Midbrain (tissue), 1 donor: ENCODE measurements at places on chromosomes 4 and X.
A peak's percentile ranks its signal among the peaks of the same experiment; 100 is the strongest.

GRCh38 chrX:1463581-1463980 lies 10.9 kb upstream of the ASMTL start:
- DNase-seq, result no peak

GRCh38 chrX:54695816-54696487 lies 102.1 kb downstream of the ITIH6 start:
- no peak for DNase-seq

DNA sequence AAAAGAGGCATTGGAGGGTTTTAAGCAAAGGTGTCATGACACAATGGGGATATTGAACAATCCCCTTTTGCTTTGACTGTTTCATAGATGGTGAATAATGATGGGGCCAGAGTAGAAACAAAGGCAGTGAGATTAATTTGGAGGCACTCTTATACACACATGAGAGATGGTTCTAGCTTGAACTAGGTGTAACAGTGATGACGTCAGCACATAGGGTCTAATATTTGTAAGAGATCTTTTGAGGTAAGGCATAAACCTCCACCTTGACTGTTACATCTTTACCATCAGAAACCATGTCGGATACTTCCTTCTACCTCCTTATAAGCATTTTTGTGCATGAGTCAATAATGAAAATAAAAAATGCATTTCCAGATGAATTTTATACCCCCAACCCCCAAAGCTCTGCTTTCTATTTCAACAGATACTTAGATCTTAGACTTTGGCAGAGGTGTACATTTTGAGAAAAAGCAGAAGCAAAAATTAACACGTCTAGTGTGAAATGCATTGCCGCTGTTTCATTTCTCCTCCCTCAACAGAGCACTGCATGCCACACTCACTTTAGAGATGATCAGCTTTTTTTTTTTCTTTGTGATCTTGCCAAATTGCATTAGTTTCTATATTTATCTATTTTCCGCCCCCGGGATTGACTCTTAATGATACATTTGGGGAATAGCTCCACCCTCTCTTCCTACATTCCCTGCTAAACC lies 87.2 kb downstream of the HS3ST1 start:
- DNase-seq, result no peak

- DNase-seq, result no peak
Observed at GRCh38 chr4:147064856-147065255, 119.2 kb upstream of the TTC29 start.

DNA sequence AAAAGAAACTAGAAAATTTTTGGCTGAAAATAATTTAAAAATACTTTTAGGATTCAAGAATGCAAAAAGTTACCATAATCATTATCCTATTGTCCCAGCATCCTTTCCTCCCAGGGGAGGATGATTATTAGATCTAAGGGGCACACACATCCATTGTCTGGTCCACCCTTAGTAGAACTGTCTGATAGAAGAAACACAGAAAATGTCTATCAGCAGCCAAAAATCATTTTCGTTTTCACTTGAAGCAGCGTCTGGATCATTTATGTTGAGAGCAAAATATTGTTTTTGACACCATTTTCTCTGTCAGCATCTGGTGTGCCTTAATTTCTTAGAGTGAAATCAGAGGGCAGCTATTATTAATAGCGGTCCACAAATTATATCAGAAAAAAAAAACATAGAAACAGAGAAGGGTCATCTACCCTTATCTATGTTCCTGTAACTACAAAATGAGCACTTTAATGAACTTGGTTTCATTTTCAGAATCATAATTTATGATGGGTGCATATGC lies 446.3 kb downstream of the TRAM1L1 start:
- DNase-seq, result no peak

DNA sequence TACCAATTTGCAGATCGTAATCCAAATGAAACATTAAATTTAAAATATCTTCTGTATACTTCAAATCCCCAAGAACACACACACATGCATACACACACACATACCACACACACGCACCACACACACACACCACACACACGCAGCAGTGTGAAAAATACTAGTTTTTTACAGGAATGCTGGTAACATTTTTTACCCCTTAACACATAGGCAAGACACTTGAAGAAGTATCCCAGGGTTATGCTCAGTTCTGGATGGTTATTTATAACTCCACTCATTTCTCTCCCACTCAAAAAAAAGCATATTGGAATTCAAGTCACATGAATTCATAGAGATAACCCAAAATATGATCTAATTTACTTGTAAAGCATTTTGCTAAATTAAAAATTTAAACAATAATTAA lies 325.5 kb upstream of the SLC7A11 start:
- DNase-seq, result no peak

- no peak for DNase-seq
Observed at GRCh38 chr4:166318810-166319525, 445.9 kb downstream of the TLL1 start.

GRCh38 chr4:174248407-174248806 lies 35.1 kb downstream of the FBXO8 start:
- no peak for DNase-seq

DNA sequence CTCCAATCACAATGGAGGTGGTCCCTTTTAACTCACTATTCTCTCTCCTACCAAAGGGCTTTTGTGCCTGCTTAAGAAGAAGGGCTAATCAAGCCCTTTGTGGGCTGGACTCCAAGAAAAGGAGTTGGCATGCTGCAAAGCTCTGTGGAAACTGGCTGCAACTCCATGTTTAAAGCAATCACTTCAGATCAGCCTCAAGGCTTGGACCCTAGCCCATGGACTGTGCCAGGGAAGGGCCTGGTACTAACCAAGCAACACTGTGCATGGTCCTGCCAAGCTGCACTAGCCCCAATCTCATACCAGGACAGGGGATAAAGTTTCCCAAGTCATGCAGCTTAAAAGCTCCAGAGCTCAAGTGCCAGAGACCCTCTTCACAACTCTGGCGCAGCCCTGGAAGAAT lies 86.7 kb downstream of the ATP8A1 start:
- DNase-seq, result peak; percentile 86

DNA sequence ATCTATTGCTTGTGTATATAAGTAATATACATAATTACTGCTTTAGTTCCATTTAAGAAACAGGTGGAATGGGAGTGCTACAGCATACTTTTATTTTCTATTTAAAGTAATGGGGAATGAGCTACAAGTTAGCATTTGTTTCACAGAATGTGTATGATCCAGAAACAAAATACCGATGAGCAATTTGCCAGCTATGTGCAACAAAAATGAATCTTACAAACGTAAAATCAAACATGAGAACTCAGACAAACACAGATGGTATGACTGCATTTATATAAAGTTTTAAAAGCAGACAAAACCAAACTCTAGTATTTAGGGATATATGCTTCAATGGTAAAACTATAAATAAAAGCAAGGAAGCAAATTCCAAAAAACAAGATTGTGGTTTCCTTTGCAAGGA lies 141.7 kb downstream of the PAPSS1 start:
- no peak for DNase-seq

- no peak for DNase-seq
Observed at GRCh38 chr4:107837776-107838618, 13.3 kb downstream of the SGMS2 start.

DNA sequence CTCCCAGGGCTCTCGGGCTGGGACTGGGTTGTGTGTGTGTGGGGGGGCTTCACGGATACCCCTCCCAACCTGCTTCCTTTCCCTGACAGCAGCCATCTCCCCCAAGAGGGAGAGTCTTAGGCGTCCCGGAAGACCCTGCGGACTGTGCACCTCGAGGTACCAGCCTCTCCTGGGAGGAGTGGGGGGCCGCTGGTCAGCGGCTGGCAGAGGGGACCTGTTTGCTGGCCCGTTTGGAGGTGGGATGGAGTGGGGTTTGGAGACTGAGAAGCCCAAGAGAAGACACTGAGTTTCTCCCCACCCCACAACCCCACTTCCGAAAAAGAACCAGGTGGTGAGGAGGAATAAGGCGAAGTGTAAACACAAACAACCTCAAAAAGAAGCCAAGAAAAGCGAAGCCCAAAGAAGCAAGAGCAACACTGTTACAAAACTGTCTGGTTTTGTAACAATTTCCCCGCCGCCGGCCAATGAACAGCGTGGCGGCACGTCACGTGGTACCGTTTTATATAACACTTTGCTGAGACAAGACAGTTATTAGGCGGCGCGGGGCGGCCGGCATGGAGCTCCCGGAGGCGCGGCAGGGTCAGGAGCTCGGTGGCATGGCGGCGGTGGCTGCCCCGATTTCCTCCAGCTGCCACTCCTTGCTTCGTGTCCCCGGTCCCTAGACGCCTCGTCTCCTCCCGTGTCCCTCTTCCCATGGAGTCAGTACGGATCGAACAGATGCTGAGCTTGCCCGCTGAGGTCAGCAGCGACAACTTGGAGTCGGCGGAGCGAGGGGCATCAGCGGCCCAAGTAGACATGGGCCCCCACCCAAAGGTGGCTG lies at the start of gene LONRF3:
TSS of gene LONRF3 (plus strand) at position 531 of the 820 bp plus-strand sequence. CDS start at position 694, 163 bp downstream.
- peak; percentile 50 for DNase-seq

GRCh38 chr4:89254847-89255246 lies 52.8 kb downstream of the GPRIN3 start:
- no peak for DNase-seq

GRCh38 chrX:112094729-112095128 lies 12.2 kb upstream of the TRPC5 start:
- no peak for DNase-seq

DNA sequence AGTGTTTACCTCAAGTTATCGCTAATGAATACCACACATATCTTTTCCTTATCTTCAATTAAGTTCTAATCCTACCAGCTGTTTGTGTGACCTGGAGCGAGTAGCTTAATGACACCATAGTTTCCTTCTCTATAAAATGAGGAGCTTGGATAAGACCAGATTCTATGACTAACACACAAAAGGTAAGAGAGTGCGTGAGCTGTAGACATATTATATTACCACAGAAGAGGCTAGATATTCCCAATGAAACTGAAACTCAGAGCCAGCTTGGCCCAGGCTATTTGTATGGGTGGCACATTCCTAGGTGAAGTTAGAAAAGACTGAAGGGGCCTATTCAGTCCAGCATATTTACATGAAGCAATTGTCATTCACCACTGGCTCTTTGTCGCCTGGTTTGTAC lies 30.2 kb downstream of the ASB5 start:
- DNase-seq, result no peak

GRCh38 chrX:38987198-38987651 lies 186.0 kb downstream of the MID1IP1 start:
- DNase-seq, result no peak

DNA sequence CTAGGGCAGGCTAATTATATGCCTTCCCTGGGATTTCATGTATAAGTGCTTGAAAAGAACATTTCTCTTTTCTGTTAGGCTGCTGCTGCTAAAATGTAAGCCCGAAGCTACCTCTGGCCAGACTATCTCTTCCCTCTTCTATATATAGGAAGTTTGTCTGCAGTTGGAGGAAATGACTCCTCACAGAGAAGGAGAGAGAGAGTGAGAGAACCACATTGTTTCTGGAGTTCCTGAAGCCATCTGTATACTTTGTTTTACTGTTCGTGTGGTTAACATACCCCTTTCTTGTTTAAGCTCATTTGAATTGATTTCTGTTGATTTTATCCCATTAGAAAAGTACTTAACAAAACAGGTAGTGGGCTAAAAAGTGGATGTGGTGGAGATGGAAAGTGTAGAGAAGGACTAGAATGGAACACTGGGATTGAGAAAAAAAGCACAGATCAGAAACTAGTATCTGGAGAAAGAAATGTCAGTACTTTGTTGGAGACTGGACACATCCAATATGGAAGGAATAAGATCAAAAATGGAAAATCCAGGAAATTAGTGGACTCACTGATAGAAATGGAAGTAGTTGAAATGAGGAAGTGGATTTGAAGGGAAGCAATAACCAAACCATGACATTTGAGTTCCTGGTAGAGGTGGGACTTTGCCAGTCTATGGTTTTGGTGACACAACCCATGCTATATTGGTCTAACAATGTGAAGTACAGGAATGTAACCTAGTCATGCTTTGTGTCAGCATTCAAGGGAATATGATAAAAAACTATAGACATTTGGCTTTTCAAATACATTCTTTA lies 112.6 kb downstream of the TMA16 start:
- DNase-seq, result no peak

- no peak for DNase-seq
Observed at GRCh38 chrX:152445926-152446325, 5.2 kb downstream of the GABRA3 start.

- no peak for DNase-seq
Observed at GRCh38 chr4:32102896-32103295, 1382.7 kb downstream of the PCDH7 start.

DNA sequence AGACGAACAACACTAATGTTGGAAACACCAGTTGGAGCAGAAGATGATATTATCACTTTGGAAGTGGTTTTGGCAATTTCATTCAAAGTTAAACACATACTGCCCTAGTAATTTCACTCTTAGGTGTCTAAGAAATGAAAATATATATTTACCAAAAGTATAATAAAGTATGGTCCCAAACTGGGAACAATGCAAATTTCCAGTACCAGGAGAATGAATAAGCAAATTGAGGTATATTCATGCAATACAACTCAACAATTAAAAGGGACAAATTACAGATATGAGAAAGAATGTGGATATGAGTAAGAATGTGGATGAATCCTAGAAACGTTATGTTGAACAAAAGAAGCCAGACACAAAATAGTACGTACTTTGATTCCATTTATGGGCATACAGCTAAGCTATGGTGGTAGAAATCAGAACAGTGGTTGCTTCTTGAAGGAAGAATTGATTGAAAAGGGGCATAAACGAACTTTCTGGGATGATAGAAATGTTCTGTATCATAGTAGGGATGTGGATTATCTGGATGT lies 10.0 kb downstream of the ELMOD2 start:
- no peak for DNase-seq

DNA sequence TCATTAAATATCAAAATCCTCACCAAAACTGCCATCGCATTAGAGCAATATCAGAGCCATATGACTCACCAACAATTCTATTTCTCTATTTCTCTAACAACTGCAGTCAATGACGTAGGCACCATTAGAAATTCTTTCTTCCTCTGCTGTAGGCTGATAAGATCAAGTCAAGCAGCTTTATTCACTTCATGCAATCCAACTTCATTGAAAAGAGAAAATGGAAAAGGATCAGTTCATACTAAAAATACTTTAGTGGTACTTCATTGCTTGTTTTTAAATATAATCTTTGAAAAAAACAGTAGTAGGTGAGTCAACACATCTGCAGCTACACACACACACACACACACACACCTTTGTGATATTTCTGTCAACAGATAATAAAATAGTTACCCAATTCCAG lies 345.3 kb upstream of the TENM3 start:
- DNase-seq, result no peak

DNA sequence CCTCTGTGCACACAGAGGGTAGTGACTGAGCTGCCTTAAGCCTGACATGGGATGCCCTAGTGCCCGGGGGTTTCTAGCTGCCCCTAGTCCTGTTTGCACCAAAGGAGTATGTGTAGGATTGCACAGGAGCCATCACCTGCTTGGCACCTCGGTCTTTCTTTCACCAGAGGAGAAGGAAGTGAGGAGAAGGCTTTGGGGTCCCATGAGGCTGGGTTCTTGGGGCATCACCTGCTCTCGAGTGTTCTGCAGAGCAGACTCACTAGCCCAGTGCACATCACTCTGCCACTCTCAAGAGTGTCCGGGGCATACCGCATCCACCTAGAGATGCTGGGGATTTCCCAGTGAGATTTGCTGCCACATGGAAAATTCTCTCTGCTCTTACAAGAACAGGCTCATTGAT lies 40.5 kb upstream of the GPR78 start:
- DNase-seq, result no peak

GRCh38 chr4:86565651-86566050 lies 28.5 kb upstream of the PTPN13 start:
- DNase-seq, result no peak

- no peak for DNase-seq
Observed at GRCh38 chr4:77599378-77599777, 6.2 kb upstream of the CXCL13 start.

- DNase-seq, result no peak
Observed at GRCh38 chr4:26732356-26732755, 128.3 kb upstream of the STIM2 start.
